ENCODE measurements at places on chromosomes 16 and 17.
A peak's percentile ranks its signal among the peaks of the same experiment; 100 is the strongest.

GRCh38 chr16:30449116-30449435, 3.4 kb upstream of the SEPHS2 start:
- DNase-seq, result no peak

GRCh38 chr17:72572604-72573491, 452.0 kb downstream of the SOX9 start:
- DNase-seq, result no peak

DNA sequence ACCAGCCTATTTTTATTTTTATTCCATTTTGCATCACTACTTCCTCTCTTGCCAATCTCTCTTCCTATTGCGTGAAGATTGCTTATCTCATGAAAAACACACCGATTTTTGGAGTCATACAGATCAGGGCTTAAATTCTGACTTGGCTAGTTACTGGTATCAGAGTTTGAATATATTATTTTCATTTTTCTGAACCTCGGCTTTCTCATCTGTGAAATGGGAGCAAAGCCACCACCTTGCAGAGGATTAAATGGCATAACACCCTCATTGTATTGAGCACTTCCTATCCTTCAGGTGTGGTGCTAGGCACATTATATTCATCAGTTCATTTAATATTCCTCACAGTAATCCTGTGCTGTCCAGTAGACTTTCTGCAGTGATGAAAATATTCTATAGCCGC, 208.8 kb downstream of the HAPSTR1 start:
- no peak for DNase-seq

DNA sequence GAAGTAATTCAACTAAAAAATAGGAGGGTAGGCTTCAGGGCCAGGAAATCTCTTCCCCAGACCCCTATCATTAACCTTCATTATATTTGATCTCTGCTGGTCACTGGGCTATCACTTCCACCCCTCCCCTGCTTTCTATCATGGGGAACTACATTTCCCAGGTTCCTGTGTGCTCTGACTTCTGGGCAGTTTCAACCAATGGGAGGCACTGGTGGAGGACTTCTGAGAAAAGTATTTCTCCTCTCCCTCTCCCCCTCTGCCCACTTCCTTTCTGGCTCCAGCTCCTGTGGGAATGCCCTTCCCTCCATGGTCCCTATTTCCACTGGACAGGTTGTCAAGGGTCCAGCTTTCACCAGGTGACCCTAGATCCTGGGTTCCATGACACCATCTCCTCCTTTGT, 364.4 kb downstream of the C16orf95 start:
- no peak for DNase-seq

DNA sequence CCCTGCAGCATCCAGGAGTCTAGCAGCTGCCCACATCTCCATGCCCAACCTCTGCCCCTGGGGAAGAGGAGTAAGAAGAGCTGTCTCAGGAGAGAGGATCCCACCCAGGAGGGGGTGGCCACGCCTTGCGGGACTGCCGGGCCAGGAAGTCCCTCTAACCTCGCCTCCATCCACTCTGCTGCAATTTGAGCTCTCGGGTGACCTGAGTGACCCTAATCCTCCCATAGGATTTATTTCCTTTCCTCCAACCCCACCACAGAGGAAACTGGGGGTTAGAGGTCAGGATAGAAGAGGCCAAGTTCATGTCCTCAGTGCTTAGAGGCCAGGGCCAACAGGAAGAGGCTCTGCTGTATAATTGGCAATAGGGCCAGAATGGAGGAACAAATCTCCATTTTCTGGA, 22.6 kb upstream of the NGFR start:
- DNase-seq, result no peak

- DNase-seq, result no peak
These were observed 12.0 kb upstream of the TNRC6A start for GRCh38 chr16:24717411-24717810.

GRCh38 chr17:50262001-50262794, 12.1 kb upstream of the TMEM92 start:
- DNase-seq, result no peak

DNA sequence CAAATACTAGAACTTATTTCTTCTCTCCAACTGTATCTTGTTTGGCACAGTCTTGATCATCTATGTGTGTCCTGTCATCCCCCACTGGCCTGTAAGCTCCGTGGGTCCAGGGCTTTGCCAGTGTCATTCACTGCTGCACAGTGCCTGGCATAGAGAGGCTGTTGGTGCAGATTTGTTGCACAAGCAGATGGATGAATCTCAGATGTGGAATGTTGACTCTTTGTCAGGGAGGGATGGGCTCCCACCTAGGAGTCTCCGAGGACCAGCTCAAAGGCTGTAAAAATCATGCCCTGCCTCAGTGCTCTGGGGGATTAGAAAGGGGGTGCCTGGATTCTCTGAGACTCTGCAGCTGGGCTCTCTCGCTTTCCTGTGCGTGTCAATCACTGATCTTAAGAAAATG, 60.6 kb downstream of the RAB11FIP4 start:
- no peak for DNase-seq

DNA sequence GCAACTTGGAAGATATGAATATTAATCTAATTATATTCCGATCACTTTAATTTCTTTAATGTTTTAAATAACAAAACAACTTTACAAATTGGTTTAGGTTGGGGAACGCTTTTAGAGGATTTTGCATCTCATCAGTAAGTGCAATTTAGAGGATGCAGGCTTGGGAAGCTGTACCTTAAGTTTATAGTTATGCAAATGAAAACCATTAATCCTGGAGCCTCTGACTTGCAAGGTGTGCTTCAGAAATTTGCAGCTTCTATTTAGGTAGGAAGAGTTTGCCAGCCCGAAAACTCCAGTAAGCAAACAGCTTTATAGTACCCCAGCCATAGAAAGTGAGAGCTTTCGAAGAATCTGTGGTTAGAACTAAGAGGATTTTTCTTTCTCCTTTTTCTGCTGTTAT, 547.0 kb downstream of the MAF start:
- DNase-seq, result no peak

GRCh38 chr17:7356756-7357155, 1.8 kb downstream of the TMEM95 start:
- no peak for DNase-seq

GRCh38 chr16:1288813-1289476, 20.5 kb upstream of the UBE2I start:
- peak; percentile 68 for DNase-seq

DNA sequence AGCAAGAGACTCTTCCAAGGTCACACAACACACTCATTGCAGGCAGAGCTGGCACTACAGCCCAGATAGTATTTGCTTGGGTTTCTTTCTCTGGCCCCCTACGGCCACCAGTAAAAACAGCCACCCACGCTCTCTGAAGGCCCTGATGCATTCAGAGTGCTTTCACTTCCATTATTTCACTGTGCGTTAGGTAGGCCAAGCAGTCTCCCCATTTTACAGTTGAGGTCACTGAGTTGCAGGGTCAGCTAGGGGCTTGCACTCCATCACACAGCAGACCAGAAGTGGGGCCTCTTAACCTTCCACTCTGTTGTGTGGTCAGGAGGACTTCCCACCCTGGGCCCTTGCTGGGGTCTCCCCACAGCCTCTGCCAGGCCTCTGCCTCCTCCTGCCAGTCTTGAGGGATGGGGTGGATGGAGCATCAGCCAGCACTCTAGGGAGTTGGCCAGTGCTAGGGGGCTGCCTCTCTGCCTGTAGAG, 2.5 kb downstream of the TBX21 start:
- DNase-seq, result no peak

DNA sequence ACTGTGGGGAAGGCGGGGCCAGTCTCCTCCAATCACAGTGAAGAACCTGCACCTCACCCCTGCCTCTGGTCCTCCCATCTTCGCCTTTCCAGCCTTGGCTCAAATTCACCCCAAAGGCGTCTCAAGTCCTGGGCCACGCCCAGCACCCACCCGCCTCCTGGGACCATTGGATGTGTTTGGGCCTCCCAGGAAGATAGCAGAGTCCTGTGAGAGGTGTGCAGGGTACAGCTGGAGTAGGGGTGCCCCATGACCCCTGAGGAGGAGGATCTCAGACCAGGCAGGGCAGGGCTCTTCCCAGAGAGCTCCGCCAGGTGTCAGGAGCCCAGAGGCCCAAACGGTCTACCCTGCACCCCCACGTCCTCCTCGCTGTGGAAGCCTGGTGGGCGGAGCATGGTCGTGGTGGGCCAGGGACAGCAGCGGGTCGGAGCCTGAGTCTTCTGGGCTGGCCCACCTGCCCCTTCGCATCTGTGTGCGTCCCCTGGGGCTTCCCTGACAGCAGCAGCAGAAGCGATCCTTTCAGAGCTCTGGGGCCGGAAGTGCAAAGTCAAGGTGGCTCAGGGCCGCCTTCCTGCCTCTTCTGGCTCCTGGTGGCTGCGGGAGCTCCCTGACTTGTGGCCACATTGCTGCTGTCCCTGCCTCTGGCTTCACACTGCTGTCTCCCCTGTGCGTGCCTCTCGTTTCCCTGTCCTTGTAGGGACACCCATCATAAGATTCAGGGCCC, 34.9 kb upstream of the ZNF469 start:
- DNase-seq, result no peak

GRCh38 chr17:4045487-4045886, 81.2 kb upstream of the ATP2A3 start:
- DNase-seq, result no peak

- no peak for DNase-seq
These were observed 375.6 kb upstream of the SALL1 start for GRCh38 chr16:51526621-51527020.

- no peak for DNase-seq
These were observed 31.3 kb downstream of the SPOP start for GRCh38 chr17:49646391-49647255.

GRCh38 chr17:61058066-61058465, 341.6 kb upstream of the TBX2 start:
- DNase-seq, result no peak

DNA sequence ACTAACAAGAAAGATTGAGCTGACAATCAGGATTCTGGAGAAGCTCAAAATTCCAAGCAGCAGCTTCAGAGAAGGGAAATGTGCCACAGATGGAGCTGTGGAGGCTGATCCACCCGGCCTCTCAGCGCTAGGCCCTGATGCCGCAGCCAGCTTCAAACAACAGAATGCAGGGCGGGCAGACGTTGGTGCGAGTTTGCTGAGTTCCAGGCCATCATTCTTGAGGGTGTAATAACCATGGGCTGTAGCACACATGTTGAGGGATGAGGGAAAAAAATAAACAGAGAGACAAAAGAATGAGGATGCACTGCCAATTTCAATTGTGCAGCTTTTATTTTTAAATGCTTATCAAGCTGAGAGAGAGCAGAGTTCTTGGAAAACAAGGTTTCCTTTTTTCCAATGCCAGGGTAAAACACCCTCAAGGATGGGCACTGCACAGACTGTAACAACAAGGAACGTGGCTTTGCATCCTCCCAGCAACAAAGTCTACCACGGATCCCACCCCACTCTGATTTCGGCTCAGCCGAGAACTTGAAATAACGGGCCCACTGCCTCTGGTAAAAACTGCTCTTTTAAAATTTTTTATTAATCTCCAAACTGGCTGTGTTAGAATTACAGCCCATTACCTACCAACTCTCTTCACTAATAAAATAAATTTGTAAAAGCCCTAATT, 90.2 kb downstream of the SMG6 start:
- DNase-seq, result peak; percentile 31

GRCh38 chr16:4057439-4057877, 58.8 kb downstream of the ADCY9 start:
- DNase-seq, result no peak

GRCh38 chr17:74923538-74924249, 379 bp upstream of the OTOP2 start:
- DNase-seq, result no peak

GRCh38 chr16:68377667-68378393, 67.0 kb downstream of the PRMT7 start:
- DNase-seq, result no peak

- peak; percentile 65 for DNase-seq
These were observed 837 bp upstream of the PRDM7 start for GRCh38 chr16:90077757-90078578.

- DNase-seq, result no peak
These were observed 2.1 kb downstream of the ST6GALNAC1 start for GRCh38 chr17:76641501-76641900.

- DNase-seq, result no peak
These were observed 175.9 kb upstream of the SALL1 start for GRCh38 chr16:51327001-51327400.

DNA sequence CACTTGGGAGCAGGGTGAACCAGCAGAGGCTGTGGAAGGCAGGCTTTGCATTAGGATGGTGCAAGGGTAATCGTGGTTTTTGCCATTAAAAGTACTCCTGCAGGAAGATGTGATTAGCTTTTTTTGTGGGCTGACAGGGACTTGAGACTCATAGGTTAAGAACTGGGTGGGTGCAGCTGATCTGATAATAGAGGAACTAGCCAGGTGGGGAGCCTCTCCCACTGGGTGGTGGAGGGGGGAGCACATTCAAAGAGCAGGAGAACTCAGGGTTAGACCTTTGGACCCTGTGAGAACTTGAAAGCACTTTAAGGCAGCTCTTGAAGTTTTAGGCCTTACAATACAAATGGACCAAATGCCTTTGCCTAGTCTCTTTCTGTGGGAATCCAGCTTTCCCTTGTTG, 32.4 kb downstream of the CCL4 start:
- no peak for DNase-seq

Data from COR-L47 (cell line).